Ascending aorta (tissue), 2 donors: ENCODE measurements at places on chromosomes 13 and 19.

- H3K27ac ChIP-seq, result peak overlapping the region; percentile 42
- no peaks in the 10 kb centered on the region for H3K27me3 ChIP-seq
- H3K36me3 ChIP-seq, result peaks cover 6% of the 10 kb centered on the region
- peaks cover 8% of the 10 kb centered on the region for H3K4me1 ChIP-seq
- DNase-seq, result no peak
Observed at GRCh38 chr19:3554254-3555083, 2.9 kb downstream of the MFSD12 start.

GRCh38 chr19:13964776-13965175 lies 12.5 kb downstream of the DCAF15 start:
- no peak overlapping the region for H3K4me3 ChIP-seq
- no peaks in the 10 kb centered on the region for H3K27me3 ChIP-seq
- peaks cover 65% of the 10 kb centered on the region for H3K36me3 ChIP-seq
- no peaks in the 10 kb centered on the region for H3K4me1 ChIP-seq

GRCh38 chr19:17581211-17581874 lies 25.9 kb downstream of the COLGALT1 start:
- no peak overlapping the region for H3K4me3 ChIP-seq
- no peaks in the 10 kb centered on the region for H3K27me3 ChIP-seq
- H3K36me3 ChIP-seq, result peaks cover 51% of the 10 kb centered on the region

DNA sequence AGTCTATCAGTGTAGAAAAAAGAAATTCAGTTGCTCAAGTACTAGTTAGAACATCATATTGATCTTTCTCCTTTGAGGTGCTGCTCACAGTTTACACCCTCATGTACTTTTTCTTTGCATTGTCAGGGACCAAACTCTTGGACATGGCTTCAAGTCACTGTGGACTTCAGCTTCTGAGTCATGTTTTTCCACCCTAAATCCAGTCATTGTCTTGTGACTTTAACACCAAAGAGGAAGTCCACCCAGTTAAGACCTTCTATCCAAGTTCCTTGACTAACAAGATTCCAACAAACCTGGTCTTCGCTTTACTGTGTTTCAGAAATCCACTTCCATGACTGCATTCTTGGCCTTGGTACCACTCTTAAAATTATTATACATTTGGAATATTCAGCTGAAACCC lies 206.7 kb upstream of the ARGLU1 start:
- H3K4me1 ChIP-seq, result no peaks in the 10 kb centered on the region
- H3K36me3 ChIP-seq, result no peaks in the 10 kb centered on the region
- DNase-seq, result no peak
- H3K27ac ChIP-seq, result no peak overlapping the region

GRCh38 chr19:41998246-41999020 lies 4.4 kb upstream of the ATP1A3 start:
- H3K36me3 ChIP-seq, result no peaks in the 10 kb centered on the region
- no peak overlapping the region for H3K4me3 ChIP-seq
- H3K4me1 ChIP-seq, result no peaks in the 10 kb centered on the region
- DNase-seq, result no peak
- no peak overlapping the region for H3K27ac ChIP-seq

DNA sequence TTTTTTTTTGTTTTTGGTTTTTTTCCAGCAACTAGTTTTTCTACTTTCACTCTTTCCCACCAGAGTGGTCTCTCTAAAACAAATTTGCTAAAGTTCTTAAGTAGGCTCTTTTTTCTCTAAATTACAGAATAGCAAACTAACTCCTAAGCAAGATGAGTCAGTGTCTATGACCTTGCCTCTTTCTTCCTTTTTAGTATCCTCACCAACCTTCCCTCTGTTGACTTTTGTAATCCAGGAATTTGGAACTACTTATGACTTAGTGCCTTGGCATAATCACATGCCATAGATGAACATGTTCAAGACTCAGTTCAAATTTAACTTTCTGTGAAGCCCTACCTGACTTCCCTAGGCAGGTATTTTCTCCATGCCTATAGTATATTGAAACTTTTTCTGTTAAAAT lies 32.3 kb upstream of the AKAP11 start:
- no peak overlapping the region for H3K27ac ChIP-seq
- H3K4me3 ChIP-seq, result no peak overlapping the region
- H3K27me3 ChIP-seq, result no peaks in the 10 kb centered on the region
- H3K36me3 ChIP-seq, result no peaks in the 10 kb centered on the region

- H3K4me1 ChIP-seq, result peaks cover 6% of the 10 kb centered on the region
- H3K4me3 ChIP-seq, result no peak overlapping the region
- peak overlapping the region; percentile 78 for H3K27ac ChIP-seq
- no peak for DNase-seq
Observed at GRCh38 chr19:39144290-39145071, 18.9 kb downstream of the PAK4 start.

- no peak for DNase-seq
- H3K4me3 ChIP-seq, result no peak overlapping the region
- H3K27me3 ChIP-seq, result no peaks in the 10 kb centered on the region
- peaks cover 3% of the 10 kb centered on the region for H3K4me1 ChIP-seq
Observed at GRCh38 chr13:24214528-24214927, 54.0 kb downstream of the SPATA13 start.

DNA sequence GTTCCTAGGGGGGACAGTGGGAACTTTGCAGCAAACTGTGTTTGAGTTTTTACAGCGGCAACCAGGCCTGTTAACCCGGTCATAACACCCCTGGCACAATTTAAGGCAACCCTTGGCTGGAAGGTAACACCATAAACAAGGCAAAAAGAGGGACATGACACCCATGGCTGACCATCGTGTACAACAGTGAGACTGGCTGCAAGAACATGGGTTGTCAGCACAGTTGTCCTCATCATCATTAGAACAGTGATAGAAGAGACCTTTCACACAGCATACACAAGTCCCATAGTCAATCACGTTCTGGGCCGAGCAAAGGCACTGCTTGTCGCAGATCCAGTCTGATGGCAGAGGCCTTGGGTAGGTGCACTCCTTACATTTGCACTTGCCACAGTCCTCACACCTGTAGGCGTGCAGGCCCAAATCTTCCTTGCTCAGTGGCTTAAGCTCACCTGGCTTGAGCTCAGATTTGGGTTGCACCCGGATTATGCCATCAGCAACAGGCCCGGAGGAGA lies 4.1 kb downstream of the SPRY2 start:
- peaks cover 12% of the 10 kb centered on the region for H3K4me1 ChIP-seq
- peak overlapping the region; percentile 91 for H3K4me3 ChIP-seq
- H3K36me3 ChIP-seq, result peaks cover 38% of the 10 kb centered on the region
- no peaks in the 10 kb centered on the region for H3K27me3 ChIP-seq

- H3K4me1 ChIP-seq, result no peaks in the 10 kb centered on the region
- no peaks in the 10 kb centered on the region for H3K27me3 ChIP-seq
- DNase-seq, result no peak
- H3K4me3 ChIP-seq, result no peak overlapping the region
Observed at GRCh38 chr19:11457115-11457514, 21.7 kb downstream of the PRKCSH start.

DNA sequence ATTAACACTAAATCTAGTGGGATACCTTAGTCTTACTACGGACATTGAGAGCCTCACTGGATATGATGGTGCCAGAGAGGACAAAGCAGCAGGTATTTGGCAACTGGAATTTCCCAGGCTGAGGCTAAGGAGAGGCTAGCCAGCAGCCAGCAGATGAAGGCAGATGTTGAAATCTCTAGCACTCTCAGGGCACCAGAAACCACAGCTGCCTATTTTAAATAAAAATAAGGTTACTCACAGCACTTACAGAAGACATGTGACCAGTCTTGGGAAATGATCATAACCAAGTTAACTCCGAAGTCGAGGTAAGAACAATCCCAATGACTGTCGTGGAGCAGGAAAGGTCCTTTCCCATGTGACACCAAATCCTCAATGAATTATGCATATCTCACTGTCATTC lies 1726.0 kb downstream of the EFNB2 start:
- H3K4me1 ChIP-seq, result no peaks in the 10 kb centered on the region
- no peak for DNase-seq
- no peak overlapping the region for H3K27ac ChIP-seq
- H3K4me3 ChIP-seq, result no peak overlapping the region
- no peaks in the 10 kb centered on the region for H3K36me3 ChIP-seq

GRCh38 chr13:98896868-98897144 lies 81.1 kb downstream of the DOCK9 start:
- H3K27ac ChIP-seq, result no peak overlapping the region
- no peak for DNase-seq
- peaks cover 34% of the 10 kb centered on the region for H3K36me3 ChIP-seq
